Hematopoietic multipotent progenitor cell treated with erythropoietin and hydrocortisone succinate and interleukin-3 and kit ligand, for 15 days (in vitro differentiated cells): ENCODE measurements at places on chromosomes 2 and 18.

GRCh38 chr2:192123847-192124246 is 70.9 kb downstream of the TMEFF2 start:
- no peak for DNase-seq

- no peak for DNase-seq
These were observed 644.3 kb downstream of the CBLN2 start for GRCh38 chr18:71899707-71900472.

- DNase-seq: no peak
These were observed 143.4 kb upstream of the SMAD7 start for GRCh38 chr18:49094136-49094535.

GRCh38 chr2:239194731-239195317 is 206.0 kb downstream of the HDAC4 start:
- no peak for DNase-seq

- no peak for DNase-seq
These were observed 48.8 kb downstream of the SLC66A2 start for GRCh38 chr18:79902640-79903039.

DNA sequence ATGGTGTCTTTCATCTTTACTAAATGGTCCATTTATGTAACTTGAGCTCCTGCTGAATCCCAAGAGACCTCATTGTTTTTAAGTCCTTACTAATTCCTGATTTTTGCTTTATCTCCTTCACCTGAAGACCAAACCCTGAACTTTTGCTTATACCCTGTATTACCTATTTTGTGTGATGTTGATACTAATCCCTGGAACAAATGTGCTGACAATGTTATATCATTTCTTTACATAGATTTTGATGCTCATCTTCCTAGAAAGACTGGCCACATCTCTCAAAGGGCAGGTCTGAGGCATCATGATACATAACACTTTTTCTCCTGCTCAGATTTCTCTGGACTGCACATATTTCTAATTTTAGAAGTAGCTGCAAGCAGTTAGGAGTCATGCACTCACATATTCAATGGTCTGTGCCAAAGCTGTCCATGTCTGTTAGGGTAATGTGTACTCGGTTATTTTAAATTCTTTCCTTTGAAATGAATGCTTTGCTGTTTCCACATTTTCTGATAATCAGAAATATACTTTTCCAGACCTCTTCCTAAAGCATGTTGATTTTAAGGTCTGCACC is 427.9 kb upstream of the HNRNPA3 start:
- no peak for DNase-seq

GRCh38 chr2:10120877-10121574 is 1.5 kb upstream of the RRM2 start:
- peak; percentile 68 for DNase-seq

DNA sequence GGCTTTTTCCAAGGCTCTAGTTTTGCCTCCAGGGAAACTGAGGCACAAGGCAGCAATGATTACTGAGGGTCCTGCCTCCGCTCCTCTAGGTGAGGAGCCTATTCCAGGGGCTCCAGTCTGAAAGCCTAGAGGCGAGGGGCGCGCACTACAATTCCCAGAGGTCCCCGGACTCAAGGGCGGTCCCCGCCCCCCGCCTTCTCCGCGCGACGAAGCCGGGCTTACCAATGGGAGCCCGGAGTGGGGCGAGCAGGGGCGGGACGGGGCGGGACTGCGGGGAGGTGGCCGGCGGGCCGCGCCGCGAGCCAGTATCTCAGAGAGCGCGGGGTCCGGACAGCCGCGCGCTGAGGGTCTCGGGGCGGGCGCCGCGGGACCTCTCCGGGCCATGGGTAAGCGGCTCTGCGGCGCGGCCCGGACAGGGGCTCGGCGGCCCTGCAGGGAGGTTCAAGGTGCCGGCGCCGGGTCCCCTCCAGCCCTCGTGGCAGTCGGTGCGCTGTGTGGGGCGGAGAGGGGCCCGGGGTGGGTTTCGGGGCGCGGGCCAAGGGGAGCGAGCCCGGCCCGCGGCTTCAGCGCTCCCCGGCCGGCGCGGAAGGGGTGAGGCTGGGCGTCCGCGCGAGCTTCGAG is at the start of gene ARID5A:
ARID5A (plus strand) TSS at position 308 of the 621 bp plus-strand sequence; CDS start at position 383, 75 bp downstream.
- peak; percentile 77 for DNase-seq

- DNase-seq: no peak
These were observed 106.5 kb upstream of the MAP3K20 start for GRCh38 chr2:172969166-172969565.

DNA sequence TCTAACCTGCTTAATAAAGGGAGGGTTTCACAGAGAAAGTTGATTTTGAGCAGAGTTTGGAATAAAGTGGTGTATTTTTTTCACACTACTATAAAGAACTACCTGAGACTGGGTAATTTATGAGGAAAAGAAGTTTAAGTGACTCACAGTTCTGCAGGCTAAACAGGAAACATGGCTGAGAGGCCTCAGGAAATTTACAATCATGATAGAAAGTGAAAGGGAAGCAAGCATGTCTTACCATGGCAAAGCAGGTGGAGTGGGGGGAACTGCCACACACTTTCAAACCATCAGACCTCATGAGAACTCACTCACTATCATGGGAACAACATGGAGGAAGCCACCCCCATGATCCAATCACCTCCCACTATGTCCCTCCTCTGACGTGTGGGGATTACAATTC is 546.7 kb downstream of the EPHA4 start:
- no peak for DNase-seq

DNA sequence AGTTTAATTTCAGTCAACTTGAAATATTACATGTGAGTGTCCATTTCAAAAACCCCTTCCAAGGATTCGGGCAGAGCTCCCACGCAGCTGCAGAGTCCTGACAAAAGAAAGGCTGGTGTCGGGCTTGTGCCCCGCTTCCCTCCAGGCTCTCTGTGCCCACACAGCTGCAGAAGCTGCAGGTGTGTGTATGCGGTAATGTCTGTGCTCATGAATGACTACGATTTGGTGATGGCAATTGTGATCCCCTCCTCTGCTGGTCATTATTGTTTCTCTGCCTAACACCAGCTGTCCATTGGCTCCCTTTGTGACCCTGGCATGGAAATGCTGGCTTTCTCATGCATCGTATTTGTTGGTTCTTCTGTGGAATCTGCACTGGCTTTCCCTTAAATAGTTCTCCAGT is 224.8 kb downstream of the NUP35 start:
- no peak for DNase-seq

DNA sequence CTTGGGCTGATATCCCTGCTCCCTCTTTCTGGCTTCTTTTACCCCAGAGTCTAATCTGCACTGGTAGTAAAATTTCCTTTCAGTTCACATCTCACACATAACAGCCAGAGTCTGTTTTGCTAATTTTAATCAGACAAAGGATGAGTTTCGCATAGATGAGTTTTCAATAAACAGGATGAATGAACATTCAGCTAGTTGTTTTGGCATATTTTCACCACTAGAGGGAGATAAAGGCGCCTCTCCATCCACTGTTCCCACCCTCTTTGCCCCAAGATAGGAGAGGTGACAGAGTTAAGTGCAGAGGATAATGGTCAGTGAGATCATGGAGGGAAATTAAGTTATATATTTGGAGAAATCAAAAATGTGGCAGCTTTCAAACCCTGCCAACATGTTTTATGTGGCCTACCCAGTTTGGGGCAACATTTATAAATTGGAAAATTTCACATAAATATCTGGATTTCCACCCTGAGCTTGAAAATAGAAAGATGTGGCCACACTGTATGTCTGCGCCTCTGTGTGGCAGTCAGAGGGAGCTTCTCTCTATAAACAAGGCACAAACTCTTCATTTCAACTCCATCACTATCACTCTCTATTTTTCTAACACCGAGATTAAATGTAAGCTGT is 48.5 kb upstream of the DTNA start:
- peak; percentile 51 for DNase-seq

GRCh38 chr2:16162491-16163040 is 222.2 kb downstream of the MYCN start:
- no peak for DNase-seq

GRCh38 chr2:186853951-186854350 is 5.0 kb upstream of the ZSWIM2 start:
- no peak for DNase-seq

GRCh38 chr18:77088963-77089722 is 43.4 kb downstream of the MBP start:
- DNase-seq: no peak

- DNase-seq: no peak
These were observed 5.6 kb downstream of the METTL5 start for GRCh38 chr2:169819106-169819505.

- DNase-seq: no peak
These were observed 63.7 kb upstream of the CYRIA start for GRCh38 chr2:16729335-16729734.

- DNase-seq: no peak
These were observed 114.1 kb upstream of the FIGN start for GRCh38 chr2:163849756-163850435.

DNA sequence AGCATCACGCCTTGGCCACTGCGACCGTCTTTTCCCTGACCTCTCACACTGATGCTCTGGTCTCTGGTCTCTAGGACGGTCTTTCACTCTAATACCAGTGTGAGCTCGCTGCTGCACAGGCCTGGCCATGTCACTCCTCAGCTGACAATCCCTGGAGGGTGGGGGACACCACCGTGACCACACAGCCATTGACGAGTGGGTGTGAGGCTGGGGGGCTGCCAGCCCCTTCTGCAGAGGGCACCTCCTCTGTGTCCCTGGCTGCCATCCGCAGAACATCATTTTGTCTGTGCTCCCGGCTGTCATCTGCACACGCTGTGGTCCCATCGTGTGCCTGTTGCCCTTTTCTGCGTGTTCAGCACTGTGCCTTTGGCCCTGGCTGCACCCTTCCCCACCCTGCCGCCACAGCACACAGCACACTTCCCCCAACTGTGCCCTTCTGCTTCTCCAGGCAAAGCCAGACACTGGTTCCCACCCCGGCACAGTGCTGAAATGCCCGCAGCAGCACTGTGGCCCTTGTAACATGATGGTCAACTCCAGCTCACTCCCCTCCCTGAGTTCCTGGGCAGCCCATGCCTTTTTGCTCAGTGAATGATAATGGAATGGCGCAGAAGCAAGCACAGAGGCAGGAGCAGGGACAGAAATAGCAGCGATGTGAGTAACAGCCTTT is 30.4 kb upstream of the INHBB start:
- DNase-seq: no peak

GRCh38 chr2:220703279-220703678 is 868.8 kb downstream of the EPHA4 start:
- DNase-seq: no peak

DNA sequence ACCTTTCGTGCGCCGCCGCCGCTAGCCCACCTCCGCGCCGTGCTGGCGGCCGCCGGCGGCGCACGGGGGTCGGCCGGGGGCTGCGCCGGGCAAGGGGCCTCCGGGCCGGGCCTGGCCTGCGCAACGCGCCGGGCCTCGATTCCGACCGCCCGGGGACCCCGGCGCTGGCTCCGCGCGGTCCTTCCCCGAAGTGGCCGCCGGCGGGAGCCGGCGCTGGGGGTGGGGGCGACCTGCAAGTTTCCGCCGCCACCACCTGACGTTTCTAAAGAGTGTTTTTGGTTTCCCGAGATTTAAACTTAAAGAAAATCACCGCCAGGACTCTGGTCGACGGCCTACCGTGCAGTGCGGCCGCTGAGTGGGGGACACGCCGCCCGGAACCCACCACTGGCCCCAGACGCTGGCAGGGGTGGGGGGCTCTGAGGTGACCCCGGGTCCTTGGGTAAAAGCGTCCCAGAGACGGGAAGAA is 3.8 kb upstream of the GATA6 start:
- DNase-seq: no peak

DNA sequence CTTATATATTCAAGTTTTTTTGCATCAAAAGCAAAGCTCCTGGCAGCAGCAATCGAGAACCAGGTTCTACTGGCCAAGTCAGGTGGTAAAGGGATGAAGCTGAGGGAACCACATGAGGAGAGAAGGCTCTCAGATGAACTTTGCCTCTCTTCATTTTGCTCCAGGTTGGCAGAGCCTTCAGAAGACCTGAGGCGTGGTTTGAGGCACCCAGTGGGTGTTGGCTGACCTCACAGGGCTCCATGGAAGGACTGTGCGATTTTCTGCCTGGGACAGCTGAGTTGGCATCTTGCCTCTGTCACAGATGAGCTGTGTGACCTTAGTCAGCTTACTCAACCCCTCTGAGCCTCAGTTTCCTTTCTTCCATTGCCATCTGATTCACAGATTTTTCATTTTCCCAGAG is 89.0 kb downstream of the INSIG2 start:
- DNase-seq: no peak

GRCh38 chr2:95695613-95696012 is 103.8 kb downstream of the TRIM43 start:
- DNase-seq: no peak

- no peak for DNase-seq
These were observed 8.5 kb downstream of the RAX start for GRCh38 chr18:59264651-59265245.

GRCh38 chr2:64795024-64795592 is 141.4 kb upstream of the SERTAD2 start:
- no peak for DNase-seq

DNA sequence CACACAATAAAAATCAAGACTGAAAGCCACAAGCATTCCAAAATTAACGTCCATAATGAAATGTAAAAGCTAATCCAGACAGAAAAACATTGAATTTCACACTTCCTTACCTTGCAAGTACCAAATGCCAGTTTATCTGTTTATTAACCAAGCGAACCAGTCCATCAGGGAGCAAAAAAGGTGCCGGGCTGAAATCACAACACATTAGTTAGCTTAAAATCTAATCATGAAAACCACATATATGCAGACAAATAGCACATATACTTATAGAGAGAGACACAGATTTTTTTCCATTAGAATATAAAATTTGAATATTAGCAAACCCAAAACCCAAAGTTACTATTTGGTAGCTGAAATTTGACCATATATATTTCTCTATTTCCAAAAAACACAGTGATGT is 7.2 kb downstream of the NBAS start:
- no peak for DNase-seq

GRCh38 chr2:9152975-9153642 is 53.5 kb upstream of the ASAP2 start:
- DNase-seq: no peak

- DNase-seq: no peak
These were observed 11.4 kb downstream of the DARS1 start for GRCh38 chr2:135974036-135974435.

GRCh38 chr2:128557831-128558241 is 239.2 kb upstream of the HS6ST1 start:
- no peak for DNase-seq

- no peak for DNase-seq
These were observed 81.7 kb upstream of the STK17B start for GRCh38 chr2:196253116-196253480.

GRCh38 chr2:227450311-227450841 is 21.6 kb upstream of the AGFG1 start:
- DNase-seq: no peak

GRCh38 chr2:222424729-222425671 is 657 bp downstream of the SGPP2 start:
- DNase-seq: no peak

GRCh38 chr2:33433279-33434235 is 42.9 kb upstream of the RASGRP3 start:
- no peak for DNase-seq

DNA sequence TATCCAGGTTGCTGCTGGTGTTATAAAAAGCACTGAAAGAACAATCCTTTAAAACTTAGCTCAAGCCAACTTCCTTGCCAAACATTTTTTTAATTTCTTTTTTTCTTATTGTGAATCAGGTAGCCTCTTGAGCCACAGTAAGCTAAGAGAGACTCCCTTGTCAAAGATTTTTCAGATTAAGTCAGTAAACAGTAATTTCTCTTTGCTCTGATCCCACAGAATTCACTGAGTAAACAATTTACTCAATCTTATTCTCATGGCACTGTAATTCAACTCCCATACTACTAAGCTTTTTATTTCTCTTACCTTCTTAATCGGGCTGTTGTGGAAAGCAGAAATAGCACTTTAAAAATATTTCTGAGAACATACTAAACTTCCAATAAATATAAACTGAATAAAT is 82.7 kb downstream of the C2orf74 start:
- no peak for DNase-seq
